Stimulated activated CD8-positive, alpha-beta memory T cell treated with anti-CD3 and anti-CD28 coated beads, Interleukin-4, amount 100 ng/mL, for 24 hours (primary cell): ENCODE measurements at places on chromosomes 11 and 22.

- no peak for DNase-seq
Observed at GRCh38 chr11:104765401-104766095, 132.7 kb downstream of the CASP12 start.

DNA sequence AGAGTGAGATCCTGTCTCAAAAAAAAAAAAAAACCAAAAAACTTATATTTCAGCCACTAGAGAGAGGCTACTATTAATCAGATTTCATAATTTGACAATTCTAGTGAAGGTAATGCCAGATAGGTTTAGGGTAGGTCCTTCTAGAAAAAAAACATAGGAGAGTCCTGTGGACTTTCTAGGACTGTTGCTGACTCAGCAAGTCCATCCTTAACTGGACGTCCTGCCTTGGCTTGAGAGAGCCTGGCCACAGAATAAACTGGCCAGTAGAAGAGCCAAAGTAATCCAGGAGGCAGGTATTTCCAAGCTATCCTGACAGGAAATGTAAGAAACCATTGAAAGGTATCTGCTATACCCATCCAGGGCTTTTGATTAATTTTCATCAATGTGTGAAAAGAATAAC, 64.6 kb downstream of the TRIM44 start:
- no peak for DNase-seq

GRCh38 chr11:32109592-32109991, 18.7 kb downstream of the RCN1 start:
- no peak for DNase-seq

- no peak for DNase-seq
Observed at GRCh38 chr22:27557286-27558008, 244.1 kb downstream of the MN1 start.
